ENCODE measurements at places on chromosomes 5 and 9.

GRCh38 chr5:133985540-133986180 lies 17.2 kb upstream of the C5orf15 start:
- DNase-seq: no peak

GRCh38 chr5:73214996-73215395 lies 42.0 kb downstream of the TMEM174 start:
- DNase-seq: no peak

GRCh38 chr5:78887384-78888118 lies 97.6 kb downstream of the ARSB start:
- no peak for DNase-seq

DNA sequence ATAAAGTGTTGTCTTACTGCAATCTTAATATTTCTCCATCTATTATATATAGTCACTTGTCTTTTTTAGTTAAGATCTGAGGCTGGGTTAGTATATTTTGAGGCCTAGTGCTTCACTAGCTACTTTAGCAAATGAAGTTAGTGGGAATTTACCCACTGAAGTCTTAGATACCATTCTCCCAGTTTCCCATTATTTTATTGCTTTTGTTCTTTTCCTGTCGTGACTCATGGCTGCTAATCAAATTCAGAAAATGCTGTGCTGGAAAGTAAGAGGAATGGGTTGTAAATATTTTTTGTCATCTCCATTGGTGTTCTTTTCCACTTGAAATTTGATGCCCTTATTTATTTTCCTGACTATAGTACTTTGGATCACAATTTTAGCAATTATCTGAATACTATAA lies 14.2 kb downstream of the TCERG1 start:
- DNase-seq: peak; percentile 23

GRCh38 chr9:126328407-126328806 lies 1.8 kb downstream of the MVB12B start:
- DNase-seq: no peak

DNA sequence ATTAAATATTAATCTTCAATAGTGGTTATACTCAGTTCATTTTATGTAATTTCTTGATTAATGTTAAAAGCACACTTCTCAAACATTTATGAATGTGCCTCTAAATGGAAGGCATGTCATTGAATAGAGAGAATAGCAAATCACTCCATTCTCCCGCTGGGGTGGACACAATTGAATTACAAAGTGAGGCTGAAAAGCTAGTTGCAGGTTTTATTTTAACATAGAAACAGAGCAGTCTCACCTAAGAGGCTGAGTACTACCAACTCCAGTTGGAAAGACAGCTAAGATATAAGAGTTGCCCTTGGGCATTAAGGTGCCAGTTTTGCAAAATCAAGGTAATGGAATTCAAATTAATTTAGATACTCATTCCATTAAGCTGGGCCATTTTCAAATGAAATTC lies 147.2 kb downstream of the PCSK1 start:
- no peak for DNase-seq

DNA sequence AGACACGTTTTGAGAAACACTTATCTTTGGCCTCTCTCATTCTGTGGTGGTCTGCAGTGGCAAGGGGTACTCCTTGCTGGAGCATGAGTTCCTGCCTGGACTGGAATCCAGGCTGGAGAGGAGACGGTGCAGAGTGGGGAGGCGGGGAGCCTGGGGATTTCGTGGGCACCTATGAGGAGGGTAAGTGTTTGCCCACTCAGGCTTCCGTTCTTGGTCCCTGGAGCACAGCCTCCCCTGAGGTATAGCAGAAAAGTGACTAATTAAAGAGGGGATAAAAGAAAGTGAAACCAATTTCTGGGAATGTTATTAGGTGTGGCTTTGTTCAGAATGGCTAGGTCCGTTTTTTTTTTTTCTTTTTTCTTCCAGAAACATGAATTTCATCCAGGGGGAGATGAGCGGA lies 90.8 kb downstream of the ARHGAP26 start:
- no peak for DNase-seq

DNA sequence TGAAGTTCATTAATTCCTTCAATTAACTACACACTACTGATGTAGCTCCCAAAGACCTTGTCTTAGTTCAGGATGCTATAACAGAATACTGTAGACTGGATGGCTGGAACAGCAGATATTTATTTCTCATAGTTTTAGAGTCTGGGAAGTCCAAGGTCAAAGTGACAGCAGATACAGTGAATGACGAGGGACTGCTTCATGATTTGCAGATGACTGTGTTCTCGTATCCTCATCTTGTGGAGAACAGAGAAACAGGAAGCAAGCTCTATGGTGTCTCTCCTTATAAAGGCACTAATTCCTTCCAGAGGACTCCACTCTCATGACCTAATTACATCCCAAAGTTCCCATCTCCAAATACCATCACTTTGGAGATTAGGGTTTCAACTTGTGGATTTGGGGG lies 65.6 kb upstream of the MAP1B start:
- no peak for DNase-seq
